Neuronal stem cell (in vitro differentiated cells): ENCODE measurements at places on chromosomes 4 and X.

DNA sequence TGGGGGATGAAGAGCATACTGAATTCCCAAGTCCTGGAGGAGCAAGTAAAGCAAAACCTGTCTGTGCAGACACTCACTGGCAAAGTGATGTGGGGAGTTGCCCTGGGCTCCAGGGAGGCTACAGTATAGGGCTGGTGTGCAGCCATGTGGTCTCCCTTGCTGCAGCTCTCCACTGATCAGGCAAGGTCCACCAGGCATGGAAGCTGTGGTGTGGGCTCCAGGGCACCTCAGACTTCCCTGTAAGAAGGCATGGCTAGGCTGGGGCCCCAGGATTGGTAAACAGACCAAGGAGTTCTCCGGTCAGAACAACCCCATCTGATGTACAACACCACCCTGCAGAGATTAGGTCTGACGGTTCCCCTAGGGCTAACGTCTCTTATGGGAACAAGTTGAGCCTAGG is 241.9 kb upstream of the NDST4 start:
- no peak for DNase-seq

DNA sequence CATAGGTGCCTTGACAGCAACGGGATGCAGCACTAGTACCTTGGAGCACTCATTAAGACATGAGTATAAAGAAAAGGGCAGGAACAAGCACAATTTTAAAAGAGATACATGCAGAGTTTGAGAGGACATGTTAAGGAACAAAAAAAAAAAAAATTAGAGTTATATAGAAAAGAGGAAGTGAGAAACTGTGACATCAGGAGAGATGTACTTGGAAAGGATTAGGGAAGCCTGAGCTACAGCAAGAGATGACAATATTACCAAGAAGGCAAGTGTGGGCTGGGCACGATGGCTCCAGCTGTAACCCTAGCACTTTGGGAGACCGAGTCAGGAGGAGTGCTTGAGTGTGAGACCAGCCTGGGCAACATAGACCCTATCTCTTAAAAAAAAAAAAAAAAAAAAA is 37.4 kb downstream of the GPR143 start:
- DNase-seq: no peak

DNA sequence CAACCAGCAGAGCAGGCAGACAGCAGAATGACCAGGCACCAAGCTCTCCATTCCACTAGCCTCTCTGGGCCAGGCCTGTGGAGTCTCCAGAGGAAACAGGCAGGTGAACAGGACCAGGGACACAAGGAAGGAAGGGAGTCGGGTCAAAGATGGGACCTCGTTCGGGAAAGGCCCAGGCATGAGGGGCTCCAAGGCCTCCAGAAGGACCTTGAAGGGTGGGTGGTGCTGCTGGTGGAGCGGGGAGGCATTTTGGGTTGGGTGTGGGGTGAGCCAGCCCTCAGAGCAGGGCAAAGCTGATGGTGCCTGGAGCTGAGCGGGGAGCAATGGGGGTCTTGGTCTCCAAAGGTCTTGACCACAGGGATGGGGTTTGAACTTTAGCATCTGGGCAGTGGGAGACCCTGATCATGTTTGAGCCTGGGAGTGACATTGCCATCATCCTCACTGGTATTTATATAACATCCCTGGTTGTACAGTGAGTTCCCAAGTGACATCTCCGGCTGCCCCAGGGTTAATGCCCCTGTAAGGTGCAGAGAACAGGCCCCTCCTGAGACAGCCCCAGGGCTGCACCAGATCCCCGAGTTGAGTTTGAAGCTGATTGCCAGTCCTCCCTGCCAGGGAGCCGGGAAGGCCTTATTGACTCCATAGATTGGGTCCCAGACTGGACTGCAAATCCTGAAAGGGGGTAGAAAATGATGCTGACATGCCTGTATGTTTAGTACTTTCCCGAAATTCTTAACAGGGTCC is 52.7 kb downstream of the PSAPL1 start:
- no peak for DNase-seq

DNA sequence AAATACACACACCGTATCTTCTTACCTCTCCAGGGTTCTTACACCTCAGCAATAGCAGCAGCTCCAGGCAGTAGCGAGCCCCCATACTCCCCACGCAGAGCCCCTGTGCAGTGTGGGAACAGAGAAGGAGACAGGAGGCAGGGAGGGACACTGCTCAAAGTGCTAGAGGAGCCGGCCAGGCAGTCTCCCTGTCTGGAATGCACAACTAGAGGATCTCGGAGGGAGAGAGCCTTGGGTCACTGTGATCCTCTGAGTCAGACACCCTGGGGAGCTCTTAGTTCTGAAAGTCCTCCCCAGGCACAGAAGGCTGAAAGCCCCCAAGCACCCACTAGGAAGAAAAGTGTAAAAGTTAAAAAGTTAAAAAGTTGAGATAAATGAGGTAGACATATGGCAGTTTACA is 16.0 kb downstream of the AMELX start:
- DNase-seq: no peak

GRCh38 chr4:165774326-165774725 is 98.7 kb upstream of the TLL1 start:
- no peak for DNase-seq

DNA sequence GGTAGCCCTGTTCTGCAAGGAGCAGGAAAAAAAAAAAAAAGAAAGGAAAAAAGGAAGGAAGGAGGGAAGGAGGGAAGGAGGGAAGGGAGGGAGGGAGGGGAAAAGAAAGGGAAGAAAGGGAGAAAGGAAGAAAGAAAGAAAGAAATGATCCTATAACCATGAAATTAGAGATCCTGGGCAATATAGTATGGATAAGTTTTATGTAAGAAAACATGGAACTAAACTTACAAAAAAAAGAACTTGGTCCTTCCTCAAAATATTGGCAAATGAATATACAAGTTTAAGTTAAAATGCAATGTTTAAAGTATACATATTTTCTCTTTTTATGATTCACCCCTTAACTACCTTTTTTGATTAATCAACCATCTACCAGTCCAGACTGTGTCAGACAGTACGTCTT is 18.9 kb downstream of the BBS7 start:
- no peak for DNase-seq

- DNase-seq: peak; percentile 38
Observed at GRCh38 chr4:46839128-46839527, 69.9 kb downstream of the COX7B2 start.

DNA sequence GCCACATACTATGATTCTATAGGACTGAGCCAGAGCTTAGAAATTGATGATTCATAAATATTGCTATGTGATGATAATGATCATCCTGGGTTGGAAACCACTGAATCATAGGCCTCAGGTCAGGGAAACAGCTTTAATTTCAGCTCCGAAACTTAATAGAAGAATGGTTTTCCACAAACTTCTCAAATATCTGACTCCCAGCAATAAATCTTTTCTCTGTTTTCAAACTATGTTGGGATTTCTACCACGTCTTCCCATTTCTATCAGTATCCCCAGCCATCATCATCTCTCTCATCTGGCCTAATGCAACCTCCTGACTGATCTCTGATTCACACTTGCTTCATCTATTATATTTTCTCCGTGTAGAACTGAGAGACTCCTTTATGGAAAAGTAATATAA is 521.8 kb upstream of the AGA start:
- no peak for DNase-seq

DNA sequence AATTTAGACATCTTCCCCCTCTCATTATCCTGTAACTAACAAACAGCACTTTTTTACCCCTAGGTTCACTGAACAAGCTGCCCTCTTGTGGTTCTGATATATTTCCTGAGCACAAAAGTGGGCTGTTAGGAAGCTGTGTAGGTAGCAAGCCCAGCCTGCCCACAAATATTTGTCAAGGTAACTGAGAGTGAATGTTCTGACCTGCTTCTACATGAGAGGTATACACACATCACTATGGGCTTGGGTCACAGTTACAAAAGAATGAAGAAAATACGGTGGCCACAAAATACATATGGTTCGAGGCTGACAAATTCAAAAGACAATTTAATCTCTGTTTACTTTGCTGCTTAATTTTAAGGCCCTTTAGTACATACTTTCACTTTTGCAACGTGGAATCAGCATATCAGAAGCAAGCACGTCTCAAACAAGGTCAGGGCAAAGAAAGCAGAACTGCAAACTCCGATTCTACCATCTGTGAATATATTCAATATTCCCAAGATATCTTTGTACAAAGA is 78.7 kb downstream of the RBM47 start:
- DNase-seq: no peak

GRCh38 chr4:36758312-36759178 is 477.1 kb downstream of the DTHD1 start:
- no peak for DNase-seq

- DNase-seq: no peak
Observed at GRCh38 chr4:153635846-153636245, 48.2 kb upstream of the TLR2 start.

GRCh38 chrX:152941328-152942076 is 43.6 kb downstream of the ZNF185 start:
- peak; percentile 83 for DNase-seq

DNA sequence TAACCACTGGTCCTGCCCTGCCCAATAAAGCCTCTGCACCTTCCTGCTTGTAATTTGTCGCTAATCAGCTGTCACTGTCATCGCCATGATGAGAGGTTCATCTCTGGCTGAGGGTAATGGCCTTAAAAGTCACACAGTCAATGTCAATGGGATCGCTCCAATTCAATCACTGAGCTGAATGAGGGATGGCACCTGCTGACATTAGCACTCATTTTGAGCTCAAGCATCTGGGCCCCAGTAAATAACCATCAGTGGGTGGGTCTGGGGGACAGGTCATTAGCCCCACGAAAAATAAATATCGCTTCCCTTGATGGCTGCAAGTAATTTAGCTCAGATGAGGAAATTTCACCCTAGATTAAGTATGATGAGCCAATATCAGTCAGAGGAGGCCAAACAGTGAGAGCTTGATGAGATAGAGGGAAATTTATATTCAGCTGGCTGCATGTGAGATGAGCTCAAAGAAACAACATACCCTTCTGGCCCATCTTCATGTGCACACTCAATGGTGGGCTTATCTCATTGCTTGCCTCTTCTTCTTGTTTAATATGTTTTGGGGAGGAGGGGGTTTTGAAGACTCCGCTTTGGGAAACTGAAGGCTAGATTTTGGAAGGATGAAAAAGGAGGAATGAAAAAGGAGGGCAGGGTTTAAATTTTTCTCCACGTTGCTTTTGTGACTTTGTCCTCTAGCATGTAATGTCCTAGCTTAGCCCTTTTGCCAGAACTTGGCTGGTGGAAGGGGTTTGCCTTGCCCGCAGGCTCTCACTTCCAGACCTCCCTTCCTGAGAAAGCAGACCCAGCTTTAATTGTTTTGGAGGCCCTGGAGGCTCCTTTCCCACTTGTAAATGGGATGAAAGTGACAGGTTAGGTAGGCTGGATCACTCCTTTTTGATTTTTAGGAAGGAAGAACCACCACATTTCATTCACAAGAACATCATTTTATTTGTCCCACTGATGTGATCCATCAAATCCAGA is 84.8 kb upstream of the PAQR3 start:
- no peak for DNase-seq

DNA sequence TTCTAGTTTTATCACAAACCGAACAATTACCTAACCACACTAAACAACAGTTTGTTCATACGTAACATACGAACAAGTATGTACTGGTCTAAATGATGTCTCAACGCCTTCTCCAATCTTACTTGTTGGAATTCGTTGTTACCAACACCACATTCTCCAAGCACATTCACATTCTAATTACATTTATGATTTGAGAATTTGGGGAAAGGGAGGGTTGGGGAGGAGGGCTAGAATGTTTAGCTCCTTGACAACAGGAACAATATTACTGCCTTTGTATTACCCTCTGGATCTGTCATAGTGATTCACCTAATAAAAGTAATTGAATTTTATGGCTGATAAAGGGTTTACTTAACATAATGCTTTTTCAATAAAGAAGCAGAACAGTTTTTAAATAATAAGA is 24.4 kb downstream of the LCORL start:
- no peak for DNase-seq

DNA sequence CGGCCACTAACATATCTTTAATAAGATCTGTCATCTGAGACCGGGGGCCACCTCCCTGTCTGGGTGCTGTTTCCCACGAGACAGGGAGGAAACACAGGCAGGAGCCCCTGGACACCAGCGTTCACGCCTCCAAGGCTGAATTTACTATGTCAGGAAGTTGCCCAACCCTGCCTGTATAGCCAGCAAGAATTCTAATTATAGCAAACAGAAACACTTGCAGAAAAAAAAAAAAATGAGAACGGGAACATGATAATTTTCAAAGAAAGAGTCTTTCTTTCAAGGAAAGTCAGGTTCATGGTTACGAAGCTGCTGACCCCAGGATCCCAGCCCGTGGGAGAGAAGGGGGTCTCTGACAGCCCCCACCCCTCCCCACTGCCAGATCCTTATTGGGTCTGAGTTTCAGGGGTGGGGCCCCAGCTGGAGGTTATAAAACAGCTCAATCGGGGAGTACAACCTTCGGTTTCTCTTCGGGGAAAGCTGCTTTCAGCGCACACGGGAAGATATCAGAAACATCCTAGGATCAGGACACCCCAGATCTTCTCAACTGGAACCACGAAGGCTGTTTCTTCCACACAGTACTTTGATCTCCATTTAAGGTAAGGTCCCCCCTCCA is at the start of gene IL3RA:
IL3RA (plus strand) TSS at position 455 of the 613 bp plus-strand sequence. CDS start 4,981 bp downstream, outside the sequence.
- no peak for DNase-seq

DNA sequence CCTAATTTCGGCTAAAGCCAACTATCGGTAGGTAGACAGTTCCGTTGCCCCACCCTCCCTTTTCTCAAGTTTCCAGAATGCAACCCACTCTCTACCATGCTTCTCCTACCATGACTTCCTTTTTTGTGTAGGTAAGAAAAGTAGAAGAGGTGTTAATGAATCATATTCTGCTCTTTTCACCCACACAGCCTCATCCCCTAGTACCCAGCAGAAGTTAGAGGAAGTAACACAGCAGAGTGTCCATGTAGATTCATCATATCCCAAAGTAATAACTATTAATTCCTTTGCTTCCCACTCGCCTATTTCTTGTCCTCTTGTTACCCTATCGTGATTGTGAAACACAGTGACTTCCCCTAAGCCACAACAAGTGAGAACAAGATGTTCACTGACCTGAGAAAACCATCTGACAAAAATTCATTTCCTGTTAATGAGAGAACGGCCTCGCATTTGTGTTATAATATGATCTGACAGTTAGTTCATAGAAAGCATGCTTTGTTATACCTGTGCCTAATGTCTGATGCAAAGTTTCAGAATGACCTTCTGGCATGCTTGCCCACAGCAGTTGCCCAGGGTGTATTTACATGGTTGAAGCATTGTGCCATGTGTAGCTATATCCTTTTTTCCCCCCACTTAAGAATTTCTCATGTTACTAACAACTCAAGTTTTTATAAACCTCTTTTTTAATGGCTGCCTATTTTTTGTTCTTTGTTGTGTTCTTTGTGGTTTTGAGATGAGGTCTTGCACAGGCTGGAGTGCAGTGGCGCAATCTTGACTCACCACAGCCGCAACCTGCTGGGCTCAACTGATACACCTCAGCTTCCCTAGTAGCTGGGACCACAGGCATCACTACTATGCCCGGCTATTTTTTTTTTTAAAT is 185.6 kb downstream of the RAP1GDS1 start:
- no peak for DNase-seq
